GM12864 (cell line): ENCODE measurements at places on chromosomes 1 and 21.

GRCh38 chr1:189431447-189431846 lies 1046.2 kb downstream of the BRINP3 start:
- DNase-seq, result no peak

GRCh38 chr1:177825276-177825901 lies 144.5 kb downstream of the SEC16B start:
- no peak for DNase-seq

DNA sequence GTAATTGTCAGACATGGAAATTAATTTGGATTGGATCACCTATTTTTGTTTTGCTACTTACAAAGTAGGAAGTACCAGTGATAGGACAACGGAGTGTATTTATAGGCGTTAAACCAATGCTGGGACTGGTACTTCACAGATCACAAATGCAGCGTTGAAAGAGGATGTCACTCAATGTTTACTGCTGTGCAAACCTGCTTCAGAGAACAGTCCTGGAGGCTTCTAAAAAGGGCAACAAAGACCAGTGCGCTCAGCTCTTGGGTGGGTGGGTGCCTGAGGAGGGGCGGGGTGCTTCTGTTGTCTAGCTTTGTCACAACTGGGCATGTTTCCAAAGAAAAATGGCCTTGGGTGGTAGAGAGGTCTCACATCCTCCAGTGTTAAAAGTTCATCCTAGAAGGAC lies 2.1 kb downstream of the C1orf21 start:
- no peak for DNase-seq

- DNase-seq, result no peak
Measured at GRCh38 chr1:161198897-161199431, at the start of gene ADAMTS4. Gene ADAMTS4 (minus strand): TSS chr1:161199054. CDS start chr1:161198627, 427 bp downstream.

DNA sequence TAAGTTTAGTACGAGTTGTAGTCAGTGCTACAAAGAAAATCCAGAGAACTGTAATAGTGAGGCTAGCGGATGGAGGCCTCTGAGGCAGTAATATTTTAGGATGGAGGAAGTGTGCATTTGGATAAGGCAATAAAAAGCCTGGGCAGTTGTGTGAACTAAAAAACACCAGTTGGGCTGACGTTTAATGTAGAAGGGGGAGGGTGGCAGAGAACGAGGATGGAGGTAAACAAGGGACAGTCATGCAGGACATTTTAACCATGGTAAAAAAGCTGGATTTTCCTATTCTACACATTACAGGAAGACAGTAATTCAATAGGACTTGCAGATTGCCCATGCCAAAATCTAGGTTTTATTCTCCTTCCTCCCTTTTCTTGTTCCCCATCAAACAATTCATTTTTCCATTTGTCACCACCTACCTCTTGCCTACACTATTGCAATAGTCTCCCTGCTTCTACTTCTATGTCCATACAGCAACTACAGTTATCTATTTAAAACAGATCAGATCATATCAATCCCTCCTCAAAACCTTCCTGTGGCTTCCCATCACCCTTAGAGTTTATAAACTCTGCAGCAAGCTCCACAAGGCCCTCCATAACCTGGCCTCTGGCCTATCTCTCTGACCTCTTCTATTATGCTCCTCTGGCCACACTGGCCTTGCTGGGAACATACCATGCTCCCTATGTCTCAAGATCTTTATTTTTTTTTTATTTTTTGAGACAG lies 27.7 kb downstream of the ERO1B start:
- no peak for DNase-seq

DNA sequence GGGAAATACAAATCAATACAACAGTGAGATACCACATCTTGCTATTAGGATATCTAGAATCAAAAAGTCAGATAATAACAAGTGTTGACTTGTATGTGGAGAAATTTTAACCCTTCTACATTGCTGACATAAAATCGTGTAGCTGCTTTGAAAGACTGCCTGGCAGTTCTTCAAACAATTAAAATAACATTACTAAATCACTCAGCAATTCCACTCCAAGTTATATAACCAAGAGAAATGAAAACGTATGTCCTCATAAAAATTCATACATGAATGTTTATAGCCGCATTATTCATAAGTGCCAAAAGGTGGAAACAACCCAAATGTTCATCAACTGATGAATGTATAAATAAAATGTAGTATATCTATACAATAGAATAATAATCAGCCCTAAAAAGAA lies 164.6 kb downstream of the RASAL2 start:
- no peak for DNase-seq

DNA sequence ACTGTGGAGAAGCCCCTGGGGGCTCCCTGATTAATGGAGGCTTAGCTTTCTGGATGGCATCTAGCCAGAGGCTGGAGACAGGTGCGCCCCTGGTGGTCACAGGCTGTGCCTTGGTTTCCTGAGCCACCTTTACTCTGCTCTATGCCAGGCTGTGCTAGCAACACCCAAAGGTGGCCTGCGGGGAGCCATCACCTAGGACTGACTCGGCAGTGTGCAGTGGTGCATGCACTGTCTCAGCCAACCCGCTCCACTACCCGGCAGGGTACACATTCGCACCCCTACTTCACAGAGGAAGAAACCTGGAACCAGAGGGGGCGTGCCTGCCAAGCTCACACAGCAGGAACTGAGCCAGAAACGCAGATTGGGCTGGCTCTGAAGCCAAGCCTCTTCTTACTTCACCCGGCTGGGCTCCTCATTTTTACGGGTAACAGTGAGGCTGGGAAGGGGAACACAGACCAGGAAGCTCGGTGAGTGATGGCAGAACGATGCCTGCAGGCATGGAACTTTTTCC lies 24.8 kb downstream of the PCSK9 start:
- DNase-seq, result no peak

DNA sequence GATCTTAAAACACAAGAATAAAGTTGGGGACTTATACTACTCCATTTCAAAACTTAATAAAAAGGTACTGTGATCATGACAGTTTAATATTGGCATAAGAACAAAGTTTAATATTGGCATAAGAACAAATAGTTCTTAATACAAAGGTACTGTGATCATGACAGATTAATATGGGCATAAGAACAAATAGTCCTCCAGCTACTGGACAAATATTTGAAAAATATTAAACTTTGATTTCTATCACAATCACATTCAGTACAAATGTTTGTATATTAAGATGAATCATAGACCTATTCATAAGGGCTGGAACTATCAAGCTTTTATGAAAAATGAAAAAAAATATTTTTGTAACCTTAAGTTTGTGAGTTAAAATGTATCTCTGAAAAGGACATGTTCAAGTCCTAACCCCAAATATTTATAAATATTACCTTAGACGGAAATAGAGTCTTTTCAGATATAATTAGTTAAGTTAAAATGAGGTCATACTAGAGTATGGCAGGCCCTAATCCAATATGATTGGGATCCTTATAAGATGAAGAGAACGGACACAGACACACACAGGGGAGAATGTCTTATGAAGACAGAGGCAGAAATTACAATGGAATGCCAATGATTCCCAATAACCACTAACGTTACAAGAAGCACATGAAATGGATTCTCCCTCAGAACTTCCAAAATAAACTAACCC lies 79.1 kb upstream of the RGS1 start:
- DNase-seq, result no peak

DNA sequence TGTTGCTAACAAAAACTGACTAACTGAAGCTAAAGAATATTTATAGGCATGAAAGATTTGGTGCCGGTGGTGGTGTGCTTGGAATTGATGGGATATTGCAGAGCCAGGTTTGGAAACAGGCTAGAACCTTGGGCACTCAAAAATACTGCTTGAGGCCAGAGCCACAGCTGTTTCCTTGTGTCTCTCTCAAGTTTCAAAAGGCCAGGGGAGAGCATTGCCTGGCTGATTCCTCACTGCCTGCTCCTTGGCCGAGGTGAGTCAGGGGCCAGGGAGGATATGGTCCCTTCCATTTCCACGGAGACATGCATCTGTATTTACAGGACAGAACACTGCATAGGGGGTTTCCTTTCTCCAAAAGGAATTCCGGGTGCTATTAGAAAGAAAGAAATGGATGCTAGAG lies 36.1 kb upstream of the IVNS1ABP start:
- no peak for DNase-seq

DNA sequence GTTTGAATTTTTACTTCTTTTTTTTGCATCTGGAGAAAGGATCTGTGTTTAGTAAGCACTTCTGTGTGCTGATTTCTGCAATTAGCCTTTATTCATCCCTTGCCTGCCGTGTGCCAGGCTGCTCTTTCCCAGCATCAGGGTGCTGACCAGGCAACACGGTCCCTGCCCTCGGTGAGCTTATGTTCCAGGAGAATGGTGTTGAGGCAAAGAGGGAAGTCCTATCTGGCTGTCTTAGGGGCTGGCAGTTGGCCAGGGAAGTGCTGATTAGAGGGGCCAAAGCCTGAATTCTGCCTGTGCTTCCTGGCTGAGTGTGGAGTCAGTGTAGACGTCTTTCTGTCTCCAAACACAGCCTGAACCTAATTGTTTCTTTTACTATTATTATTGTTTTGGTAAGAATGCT lies 187.1 kb downstream of the CAMTA1 start:
- no peak for DNase-seq

DNA sequence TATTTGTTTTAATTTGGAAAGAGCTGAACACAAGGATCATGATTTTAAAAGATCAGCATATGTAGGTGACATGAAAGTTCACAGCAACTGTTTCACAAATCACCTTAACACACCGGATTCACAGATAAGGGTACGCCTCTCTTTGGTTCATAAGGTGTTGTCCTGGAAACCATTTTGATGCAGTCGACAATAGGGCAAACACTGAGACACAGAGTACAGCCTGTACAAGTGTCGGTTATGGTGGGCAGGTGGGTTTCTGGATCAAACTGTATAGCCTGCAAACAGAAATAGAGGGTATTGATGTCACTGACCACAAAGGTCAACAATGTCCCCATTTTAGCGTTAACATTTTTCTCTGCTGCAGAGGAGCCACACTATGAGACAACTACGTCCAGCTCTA lies 357.3 kb downstream of the PTBP2 start:
- DNase-seq, result no peak

DNA sequence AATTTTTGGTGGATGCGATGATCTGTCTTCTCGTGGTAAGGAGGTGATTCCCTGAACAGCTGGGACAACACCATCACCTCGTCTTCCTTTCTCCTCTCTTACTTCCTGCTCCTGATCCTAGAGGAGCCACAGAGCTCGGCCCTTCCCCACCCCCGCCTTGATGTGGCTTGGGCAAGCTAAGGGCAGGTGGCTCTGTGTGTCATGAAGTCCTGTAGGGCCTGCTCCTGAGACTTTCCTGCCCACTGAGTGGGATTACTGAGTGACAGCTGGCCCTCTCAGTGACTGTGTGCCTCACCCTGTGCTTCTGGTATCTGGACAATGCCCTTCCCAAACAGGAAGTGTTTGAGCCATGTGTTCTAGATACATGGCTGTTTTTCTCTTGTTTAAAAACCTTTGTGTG lies 153.0 kb downstream of the KCNJ6 start:
- no peak for DNase-seq

DNA sequence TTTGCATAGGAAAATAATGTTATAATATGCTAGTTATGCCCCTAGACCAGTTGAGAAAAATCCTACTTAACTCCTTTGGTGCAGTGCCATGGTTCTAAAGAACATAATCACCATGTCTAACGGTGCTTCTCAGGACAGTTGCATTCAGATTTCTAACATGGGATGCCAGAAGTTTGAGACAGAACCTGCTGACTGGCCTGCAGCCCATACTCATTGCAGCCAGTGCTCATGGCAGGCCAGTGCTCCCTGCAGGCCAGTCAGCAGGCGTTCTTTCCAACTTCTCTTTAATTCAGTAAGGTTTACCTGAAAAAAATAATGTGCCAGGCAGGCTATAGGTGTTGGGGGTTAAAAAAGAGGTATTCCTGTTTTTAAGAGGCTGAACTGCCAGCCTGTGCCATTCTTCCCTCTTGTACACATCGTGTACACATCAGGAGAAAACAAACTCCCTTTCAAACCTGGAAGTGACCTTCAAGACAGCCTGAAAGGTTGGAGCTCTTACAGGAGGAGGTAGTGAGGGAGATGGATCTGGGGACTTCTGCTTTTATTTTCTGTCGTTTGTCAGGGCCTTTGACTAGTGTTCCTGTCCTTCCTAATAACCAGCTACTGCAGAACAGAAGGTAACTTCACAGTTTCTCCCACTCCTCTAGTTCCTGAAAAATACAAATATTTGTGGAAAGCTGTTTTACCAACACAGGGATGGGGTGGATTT lies 146.0 kb upstream of the MAGI3 start:
- no peak for DNase-seq

- DNase-seq, result no peak
Measured at GRCh38 chr1:32742199-32742947, 39.8 kb upstream of the SYNC start.

DNA sequence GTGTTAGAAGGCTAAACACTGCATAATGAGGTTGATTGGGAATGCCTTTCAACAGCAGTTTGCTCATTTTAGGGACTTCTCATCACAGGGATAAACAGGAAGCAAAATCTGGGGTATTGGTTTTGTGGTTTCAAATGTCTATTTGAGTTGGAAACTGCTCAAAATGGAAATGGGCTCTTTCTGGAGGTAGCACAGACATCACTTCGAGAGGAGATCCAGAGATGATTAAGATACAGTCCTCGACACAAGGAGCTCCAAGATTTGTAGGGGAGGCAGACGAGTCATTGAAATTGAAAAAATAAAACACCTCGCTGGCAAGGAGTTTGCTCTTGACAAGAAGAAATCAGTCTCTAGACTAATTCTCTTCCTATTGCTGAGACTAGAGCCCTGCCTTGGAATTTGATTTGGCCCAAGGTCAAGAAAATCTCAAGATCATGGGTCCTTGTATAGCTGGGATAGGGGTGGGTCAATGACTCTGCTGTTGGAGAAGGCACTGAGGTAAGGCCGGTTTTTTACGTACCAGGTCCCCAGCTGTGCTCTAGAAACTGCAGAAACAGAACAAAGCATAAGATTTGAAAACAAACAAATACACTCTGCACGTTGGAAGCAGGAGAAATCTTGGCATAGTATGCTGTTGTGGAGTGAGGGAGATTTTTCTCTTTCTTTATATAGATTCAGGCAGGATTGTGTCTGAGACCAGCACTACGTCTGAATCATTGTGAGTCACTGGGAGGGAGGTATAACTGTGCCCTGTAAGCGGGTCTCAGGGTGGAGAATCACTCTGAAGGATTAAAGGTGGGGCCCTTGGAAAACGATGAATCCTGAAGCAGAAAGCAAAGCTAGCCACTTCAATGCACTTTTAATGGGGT lies 17.7 kb upstream of the KLHDC8A start:
- DNase-seq, result no peak

DNA sequence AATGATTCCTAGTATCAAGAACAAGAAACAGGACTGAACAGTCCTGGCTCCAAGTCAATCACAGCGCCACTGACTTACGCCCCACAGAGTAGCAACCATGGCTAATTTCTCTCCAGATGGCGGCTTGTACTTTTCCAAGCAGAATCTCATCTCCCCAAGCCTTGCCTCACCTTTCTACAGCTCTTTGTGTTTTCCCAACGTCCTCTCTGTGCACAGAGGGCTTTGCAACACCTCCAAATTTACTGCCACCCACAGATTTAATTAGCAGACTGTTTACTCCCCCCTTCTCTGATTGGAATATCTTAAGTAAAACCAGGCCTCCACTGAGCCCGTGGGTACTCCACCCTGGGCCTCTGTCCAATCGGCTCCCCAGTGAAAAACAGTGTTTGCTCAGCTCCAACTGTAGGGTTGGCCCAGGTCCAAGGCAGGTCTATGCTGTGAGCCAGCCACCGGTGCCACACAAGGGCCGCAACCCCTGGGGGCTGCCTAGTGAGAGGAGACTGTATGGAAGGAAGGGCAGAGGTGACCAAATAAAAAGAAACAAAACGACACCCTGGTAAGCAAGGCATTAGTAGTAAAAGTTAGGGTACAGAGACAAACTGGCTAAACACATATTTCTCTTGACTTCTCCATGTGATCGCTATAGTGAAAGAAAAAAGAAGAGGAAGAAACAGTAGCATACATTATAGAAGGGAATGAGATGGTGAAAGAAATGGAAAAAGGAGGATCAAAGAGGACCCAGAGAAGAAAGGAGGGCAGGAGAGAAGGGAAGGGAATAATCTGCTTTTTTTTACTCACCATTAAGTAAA lies 128.4 kb upstream of the SOD1 start:
- DNase-seq, result no peak
